ENCODE measurements at places on chromosomes 1 and 21.

GRCh38 chr1:219810451-219810850 lies 117.9 kb downstream of the SLC30A10 start:
- no peak for DNase-seq

- DNase-seq: no peak
These were observed 34.9 kb downstream of the VANGL1 start for GRCh38 chr1:115676498-115677181.

DNA sequence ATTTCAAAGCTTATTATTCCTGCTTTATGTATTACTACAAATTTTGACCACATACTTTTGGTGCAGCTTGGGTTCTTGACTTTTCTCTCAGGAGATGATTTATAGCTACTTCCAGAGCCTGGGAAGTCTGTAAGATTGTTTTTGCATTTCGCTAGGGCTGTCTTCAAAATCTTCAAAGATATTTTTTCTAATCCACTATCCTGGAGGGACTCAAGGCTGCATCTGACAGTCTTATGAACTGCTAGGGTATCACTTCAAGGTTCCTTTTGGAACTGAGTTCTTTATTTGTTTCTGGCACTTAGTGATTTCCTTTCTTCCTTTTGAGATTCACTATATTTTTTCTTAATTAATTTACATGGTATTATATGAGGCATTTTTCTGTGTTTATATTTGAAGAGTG lies 90.0 kb upstream of the LYPLAL1 start:
- DNase-seq: no peak

GRCh38 chr1:230913496-230913895 lies 45.2 kb upstream of the C1orf198 start:
- no peak for DNase-seq

DNA sequence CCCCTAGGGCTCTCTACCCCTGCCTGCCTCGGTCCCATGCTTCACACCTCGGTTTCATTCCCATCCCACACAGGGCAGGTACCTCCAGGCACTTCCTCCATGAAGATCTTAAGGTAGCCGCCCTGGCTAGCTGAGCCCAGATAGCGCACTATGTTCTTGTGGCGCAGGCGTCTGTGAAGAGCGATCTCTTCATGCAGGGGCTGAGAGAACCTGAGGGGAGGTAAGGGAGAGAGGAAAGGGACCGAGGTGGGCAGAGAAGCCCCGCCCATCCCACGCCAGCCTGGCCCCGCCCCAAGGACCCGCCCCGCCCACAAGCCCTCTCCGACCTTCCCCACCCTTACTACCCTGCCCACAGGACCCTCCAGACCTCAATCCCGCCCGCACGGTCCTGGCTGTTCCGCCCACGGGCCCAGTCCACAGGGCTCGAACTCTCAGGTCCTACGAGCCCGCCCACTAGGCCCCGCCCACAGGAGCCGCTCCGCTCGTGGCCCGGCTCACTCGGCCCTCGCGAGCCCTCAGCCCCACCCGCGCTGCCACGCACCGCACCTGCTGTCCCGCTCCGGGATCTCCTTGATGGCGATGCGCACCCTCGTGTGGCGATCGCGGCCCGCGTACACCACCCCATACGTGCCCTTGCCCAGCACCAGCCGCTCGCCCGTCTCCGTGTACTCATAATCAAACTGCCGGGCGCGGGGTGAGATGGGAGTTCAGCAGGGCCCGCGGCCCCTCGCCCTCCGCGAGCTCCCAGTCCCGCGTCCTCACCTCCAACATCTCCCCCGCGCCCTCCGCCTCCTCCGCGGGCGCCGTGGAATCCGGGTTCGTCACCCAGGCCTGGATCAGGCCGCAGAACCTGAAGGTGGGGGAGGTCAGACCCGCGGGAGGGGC lies 6.4 kb downstream of the MAP3K6 start:
- no peak for DNase-seq

DNA sequence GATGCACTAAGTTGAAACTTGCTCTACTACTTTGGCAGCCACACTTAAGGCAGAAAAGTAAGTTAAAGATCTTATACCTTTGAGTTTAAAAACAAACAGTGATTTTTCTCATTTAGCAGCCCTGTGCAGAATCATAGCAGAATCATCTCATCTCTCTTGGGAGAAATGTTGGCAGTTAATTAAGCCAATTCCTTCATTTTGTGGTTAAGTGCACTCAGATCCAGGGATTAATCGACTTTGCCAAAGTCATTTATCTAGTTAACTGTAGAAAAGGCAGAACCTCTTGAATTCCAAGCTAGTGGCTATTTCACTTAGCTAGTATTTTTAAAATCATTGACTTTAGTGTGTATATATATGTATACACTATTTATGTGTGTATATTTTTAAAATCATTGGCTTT lies 125.0 kb downstream of the GPR52 start:
- no peak for DNase-seq

DNA sequence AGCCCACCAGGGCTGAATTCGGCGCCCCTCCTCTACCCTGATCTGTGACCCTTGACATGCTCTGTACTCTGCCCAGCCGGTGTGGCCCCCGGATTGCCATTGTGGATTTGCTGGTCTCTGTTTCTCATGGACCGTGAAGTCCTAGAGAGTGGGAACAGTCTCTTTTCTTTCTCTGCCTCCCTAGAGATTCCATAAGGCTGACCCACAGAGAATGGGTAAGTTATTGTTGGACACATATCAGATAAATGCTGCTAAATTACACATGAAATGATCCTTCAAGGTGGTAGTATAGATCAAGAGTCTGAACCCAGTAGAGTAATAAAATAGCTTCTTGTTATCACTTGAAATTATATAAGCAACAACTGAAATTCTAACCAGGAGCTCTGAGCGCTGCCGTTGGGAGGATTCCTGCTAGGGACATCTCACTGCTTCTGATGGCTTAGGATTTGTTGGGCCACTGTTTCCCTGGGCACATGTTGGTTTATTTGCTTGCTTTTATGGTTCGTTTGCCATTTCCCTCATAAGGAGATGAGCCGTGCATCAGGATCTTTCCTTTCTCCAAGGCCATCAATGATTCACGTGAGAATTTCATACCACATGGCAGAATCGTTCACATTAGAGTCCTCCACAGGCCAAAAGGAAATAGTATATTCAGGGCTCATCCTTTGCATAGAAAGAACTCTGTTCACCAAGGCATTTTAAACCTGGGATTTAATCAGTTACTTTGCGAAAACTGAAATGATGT lies 111.9 kb downstream of the ZBTB18 start:
- no peak for DNase-seq

- DNase-seq: no peak
These were observed 126.2 kb downstream of the CNIH3 start for GRCh38 chr1:224742349-224742748.

DNA sequence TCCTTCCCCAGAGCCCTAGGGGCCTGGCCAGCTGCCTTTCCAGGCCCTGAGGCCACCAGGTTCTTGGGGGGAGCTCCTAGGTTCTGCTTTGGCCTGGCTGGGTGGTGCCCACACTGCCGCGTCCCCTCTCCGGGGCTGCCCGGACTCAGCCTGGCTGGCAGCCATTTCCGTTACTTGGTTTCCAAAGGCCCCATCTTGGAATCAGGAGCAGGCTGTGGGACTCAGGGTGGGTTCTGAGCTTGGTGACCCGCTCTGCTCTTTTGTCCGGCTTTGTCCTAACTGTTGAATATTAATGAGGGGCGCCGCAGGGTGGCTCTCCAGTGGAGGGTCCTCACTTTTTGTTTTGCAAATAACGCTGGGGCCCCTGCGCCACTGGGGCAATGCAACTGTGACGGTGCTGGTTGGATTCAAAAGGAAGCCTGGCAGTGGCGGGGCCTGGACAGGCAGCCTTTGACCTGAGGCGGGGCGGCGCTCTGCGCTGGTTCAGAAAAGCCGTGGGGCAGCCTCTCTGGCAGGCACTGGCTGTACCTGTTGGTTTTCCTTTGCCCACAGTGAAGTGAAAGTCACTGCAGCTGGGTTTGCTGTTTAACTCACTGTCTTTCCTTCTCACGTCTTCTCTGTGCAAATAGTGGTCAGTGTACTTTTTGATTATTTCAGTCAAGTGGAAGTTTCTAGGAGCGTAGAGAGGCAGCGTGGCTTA lies 20.2 kb downstream of the SKI start:
- no peak for DNase-seq

- DNase-seq: no peak
These were observed 92.6 kb downstream of the NID1 start for GRCh38 chr1:235972311-235972689.

GRCh38 chr1:222757646-222758268 lies 20.8 kb downstream of the FAM177B start:
- no peak for DNase-seq

GRCh38 chr1:181081395-181081794 lies 7.1 kb upstream of the IER5 start:
- no peak for DNase-seq

DNA sequence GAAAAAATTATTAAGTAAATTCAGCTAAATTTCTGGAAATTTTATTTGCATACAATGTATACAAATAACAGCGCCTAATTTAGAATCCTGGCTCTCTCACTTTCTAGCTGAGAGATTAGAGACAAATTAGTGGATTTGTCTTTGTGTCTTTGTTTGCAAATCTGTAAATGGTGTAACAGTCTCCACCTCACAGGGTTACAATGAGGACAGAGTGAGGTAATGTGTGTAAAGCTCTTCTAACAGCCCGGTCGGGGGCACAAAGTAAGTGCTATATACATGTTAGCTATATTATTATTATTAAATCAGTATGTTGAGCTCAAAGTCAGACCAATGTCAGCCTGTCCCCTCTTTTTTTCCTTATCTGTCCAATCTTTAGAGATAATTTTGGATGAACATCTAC lies 5.0 kb upstream of the ADAMTSL4 start:
- no peak for DNase-seq

GRCh38 chr21:46325073-46325912 lies 1.3 kb downstream of the PCNT start:
- DNase-seq: peak; percentile 45

GRCh38 chr1:144551543-144552424 lies 40.9 kb upstream of the PPIAL4F start:
- peak; percentile 55 for DNase-seq

GRCh38 chr1:101257500-101258325 lies 20.9 kb downstream of the S1PR1 start:
- no peak for DNase-seq

DNA sequence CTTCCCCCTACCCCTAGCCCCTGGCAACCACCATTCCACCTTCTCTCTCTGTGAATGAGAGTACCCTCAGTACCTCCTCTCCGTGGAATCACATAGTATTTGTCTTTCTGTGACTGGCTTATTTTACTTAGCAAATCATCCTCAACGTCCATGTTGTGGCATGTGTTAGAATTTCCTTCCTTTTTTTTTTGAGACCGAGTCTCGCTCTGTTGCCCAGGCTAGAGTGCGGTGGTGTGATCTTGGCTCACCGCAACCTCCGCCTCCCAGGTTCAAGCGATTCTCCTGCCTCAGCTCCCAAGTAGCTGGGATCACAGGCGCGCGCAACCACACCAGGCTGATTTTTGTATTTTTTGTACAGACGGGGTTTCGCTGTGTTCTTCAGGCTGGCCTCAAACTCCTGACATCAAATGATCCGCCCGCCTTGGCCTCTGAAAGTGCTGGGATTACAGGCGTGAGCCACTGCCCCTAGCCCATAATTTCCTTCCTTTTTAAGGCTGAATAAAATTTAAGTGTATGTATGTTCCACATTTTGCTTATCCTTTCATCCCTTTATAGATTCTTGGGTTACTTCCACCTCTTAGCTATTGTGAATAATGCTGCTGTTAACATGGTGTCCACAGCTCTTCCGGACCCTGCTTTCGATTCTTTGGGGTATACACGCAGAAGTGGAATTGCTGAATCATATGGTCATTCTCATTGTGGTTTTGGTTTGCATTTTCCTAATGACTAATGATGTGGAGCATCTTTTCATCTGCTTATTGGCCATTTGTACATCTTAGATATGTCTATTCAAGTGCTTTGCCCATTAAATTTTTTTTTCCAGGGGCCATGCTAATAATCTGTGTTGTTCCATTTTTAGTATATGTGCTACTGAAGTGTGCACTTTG lies 32.3 kb downstream of the ERRFI1 start:
- DNase-seq: no peak

DNA sequence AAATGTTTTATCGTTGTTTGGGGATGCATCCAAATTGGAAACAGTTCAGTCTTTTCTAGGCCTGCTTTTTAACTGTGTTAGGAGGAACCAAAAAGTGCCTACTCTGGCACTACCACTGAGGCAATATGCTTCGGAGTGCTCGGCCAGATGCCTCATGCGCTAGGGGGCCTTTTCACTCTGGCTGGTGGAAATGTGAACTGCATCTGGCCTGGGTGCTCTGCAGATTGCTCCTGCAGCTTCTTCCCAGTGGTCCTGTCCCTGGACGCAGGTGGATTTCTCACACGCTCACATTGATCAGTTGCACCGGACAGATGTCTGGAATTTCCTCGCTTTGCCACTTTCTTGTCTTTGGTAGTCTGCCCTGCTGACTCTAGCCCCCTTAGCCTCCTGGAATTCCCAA lies 330.2 kb upstream of the FMN2 start:
- DNase-seq: no peak

GRCh38 chr1:217311766-217312165 lies 319.1 kb downstream of the GPATCH2 start:
- DNase-seq: no peak

DNA sequence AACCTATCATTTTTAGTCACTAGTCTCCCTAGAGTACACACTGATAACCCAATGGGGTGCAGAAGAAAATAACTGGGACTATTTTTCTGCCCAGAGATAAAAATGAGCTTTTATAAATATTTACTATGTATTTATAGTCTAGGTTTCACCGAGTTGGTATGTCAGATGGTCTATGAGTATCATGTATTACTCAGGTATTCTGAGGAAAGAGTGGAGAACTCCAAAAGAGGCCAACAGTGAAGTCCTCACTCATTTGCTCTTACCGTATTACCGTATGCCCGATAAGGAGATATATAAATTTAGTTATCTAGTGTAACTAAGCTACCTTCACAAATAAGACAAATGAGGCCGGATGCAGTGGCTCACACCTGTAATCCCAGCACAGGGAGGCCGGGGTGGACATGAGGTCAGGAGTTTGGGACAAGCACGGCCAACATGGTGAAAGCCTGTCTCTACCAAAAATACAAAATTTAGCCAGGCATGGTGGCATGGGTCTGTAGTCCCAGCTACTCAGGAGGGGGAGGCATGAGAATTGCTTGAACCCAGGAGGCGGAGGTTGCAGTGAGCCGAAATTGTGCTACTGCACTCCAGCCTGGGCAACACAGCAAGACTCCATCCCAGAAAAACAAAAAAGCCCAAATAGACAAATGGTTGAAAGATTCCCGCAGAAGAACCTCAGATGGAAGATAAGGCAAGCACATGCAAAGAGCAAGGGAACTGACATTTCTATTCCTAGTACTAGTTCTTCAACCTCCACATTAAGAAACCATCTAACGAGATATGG lies 15.6 kb downstream of the CSDE1 start:
- DNase-seq: no peak
